ENCODE measurements at places on chromosomes 4 and X.

GRCh38 chr4:136156947-136157346, 1375.3 kb downstream of the PCDH18 start:
- DNase-seq = no peak

GRCh38 chr4:3613967-3614730, 81.9 kb upstream of the LRPAP1 start:
- DNase-seq = no peak

- DNase-seq = no peak
Measured at GRCh38 chr4:25908491-25908901, 5.5 kb upstream of the SMIM20 start.

GRCh38 chrX:123873956-123874355, 14.1 kb downstream of the XIAP start:
- no peak for DNase-seq

DNA sequence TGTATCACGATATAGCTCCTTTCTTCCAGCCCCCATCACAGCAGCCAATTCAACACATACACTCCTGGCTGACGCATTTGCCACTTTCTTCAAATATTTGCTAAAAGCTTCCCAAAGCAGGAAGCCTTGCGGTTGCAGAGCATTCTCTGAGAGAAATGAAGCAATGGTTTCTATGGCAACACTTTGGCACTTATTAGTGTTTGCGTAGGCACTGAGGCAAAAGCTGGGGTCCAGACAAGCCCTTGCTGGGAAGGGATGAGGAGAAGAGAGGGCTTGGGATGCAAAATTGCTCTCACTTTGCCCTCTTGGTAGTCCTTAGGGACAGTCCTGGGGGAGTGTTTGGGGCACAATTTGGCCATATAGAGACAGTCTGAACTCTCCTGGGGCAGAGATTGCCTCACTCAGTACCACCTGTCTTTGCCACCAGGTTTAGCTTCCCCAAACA, 55.0 kb upstream of the PAK3 start:
- no peak for DNase-seq

GRCh38 chrX:45888518-45888917, 656.7 kb downstream of the ZNF674 start:
- no peak for DNase-seq

DNA sequence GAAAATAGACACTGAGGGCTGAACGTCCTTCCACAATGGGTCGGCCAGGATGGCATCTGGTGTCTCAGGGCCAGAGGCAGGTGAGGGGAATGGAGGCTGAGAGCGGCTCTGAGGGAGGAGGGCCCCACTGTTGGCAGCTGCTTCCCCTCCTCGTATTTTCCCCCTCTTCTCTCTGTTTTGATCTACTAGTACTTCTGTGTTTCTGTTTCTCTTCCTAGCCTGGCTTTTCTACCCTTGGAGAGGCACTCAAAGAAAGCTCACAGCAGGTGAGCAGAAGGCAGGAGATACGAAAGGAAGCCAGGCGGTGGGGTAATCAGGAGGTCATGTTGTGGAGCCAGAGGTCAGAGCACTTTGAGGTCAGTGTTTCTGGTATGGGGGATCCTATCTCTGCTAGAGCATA, 151.8 kb upstream of the GATB start:
- DNase-seq = no peak
